ENCODE measurements at places on chromosomes 5 and 9.

DNA sequence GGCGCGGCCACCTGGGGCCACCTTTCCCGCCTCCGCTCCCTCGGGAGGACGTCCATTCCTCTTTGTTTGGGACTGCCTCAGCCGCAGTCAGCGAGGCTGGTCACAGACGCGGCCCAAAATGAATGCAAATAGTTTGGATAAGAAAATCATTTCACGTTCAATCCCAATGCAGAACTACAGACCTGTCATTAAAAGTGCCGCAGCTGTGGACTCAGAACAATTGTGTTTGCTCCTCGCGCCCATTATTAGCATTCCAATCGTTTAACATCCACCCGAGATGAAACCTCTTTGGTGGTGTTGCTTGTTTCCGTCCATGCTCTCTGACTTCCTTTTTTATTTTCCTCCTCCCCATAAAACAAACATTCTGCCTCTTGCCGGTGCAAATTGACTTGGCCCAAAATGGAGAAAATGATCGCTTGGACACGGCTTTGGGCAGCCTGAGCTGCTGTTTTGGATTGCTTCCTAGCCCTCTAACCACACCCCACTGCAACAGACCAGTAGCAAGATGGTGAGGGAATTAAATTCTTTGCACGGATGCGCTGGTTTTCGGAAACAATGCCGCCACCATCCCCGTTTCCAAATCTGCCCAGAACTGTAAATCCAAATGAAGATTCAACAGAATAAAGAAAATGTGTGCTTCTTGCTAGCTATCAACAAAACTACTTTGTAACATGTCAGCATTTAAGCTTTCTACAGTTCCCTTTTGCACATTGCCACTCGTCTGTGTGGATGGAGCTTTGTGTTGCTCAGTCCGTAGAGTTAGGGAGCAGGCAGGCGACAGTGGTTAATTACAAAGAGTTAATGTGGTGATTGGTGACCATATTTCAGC is 784 bp downstream of the NLN start:
- DNase-seq: no peak

DNA sequence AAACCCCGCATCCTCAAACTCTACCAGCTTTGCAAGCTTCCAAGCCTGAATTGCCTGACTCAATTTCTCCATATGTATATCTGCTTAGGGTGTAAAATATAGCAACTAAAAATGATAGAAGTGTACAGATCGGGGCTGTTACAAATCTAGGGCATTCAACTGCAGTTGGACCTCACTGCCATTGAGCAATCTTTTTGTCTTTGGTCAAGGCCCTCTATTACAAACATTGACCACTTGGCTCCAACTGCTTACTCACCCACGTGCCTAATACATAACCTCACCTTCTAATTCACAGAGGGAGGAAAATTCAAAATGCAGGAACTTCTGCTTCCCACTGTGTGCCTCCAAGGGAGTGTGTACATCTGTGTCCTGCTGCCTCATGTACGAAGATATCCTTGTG is 10.0 kb downstream of the LRRC70 start:
- DNase-seq: no peak

DNA sequence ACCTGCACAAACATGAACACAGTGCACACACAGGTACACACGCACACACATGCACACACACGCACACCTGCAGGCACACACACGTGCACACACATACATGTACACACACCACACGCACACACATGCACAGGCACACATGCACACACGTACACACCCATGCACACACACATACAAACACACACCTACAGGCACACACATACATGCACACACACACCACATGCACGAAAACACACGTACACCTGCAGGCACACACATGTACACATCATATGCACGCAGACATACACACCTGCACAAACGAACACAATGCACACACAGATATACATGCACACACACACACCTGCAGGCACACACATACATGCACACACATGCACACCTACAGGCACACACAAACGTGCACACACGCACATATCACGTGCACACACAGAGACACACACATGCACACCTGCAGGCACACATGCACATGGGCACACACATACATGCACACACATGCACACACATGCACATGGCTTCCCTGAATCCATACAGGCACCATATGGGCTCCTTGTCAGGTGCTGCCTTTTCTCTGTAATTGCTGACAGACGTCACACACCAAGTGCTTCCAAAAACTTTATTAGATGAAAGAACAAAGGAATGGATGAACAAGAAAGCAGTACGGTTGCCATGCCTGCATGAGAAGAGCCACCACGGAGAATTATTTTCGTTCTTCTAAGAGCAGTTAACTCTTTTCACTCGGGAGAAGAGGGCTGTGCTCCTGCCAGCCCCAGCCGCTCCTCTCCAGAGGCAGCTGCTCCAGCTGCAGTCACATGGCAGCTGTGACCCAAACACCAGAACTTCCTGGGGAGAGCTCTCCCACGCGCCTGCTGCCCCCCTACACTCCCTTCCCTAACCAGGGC is 57.2 kb downstream of the EXD3 start:
- no peak for DNase-seq

GRCh38 chr9:133116346-133117231 is 4.5 kb downstream of the RALGDS start:
- DNase-seq: no peak

All from NCI-H1436 (cell line).